Neural crest cell (in vitro differentiated cells): ENCODE measurements at places on chromosomes 6 and 20. TPM values are rescaled to one million over a fixed set of nuclear protein-coding genes. Genes with fewer than 3 reads are reported as not detected.
A peak's percentile ranks its signal among the peaks of the same experiment; 100 is the strongest.

DNA sequence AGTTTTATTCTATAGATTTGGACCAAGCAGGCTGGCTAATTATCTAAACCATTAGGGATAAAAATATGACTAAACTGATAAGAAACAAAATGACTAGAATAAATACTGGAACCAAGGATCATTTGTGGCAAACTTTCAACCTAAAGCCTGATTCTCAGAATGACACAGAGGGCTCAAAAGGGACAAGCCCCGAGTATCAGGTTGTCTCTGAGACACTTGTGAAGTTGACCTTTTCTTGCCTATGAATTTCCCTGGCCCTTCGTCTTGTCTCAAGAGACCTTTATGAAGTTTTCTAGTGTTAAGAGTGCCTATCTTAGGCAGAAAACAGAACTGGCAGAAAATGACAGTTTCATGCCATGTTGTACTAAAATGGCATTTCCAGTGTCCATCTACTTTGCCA, 68.3 kb downstream of the IMPG1 start:
- H3K27ac ChIP-seq = no peak overlapping the region
- H3K4me1 ChIP-seq = no peaks in the 10 kb centered on the region
- H3K27me3 ChIP-seq = no peaks in the 10 kb centered on the region
- DNase-seq = no peak
- H3K4me3 ChIP-seq = no peak overlapping the region

DNA sequence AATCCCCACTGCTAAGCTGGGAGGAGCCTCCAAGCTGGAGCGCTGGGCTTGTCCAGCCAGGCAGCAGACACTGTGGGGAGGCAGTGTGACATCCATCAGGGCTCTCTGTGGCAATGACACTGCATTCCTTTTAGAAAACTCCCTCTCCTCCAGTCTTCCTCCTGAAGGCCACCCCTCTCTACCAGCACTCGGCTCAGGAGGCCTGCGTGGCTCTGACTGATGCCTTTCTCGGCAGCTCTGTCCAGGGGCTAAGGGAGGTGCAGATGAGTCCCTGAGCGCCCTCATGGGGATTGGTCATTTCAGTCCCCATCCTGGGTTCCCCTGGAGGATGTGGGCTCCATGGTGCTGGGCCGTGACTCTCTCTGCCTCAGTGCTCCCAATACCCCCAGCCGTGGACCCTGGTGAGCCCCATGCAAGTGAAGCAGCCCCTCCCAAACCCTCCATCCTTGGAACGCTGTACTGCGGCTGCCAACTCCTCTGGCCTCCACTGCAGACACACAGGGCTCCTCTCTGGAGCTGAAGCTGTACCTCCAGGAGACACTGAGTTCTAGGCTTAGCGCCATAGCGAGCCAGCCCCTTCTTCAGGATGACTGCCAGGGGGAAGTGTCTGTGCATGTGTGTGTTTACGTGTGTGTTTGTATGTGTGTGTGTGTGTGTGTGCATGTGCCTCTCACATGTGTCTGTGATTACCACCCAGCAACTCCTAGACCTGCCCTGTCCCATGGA, 209.6 kb downstream of the ERMARD start:
- H3K4me3 ChIP-seq = peak overlapping the region; percentile 67
- H3K27ac ChIP-seq = no peak overlapping the region
- no peaks in the 10 kb centered on the region for H3K36me3 ChIP-seq
- no peak for DNase-seq

KIAA0408 gene
- total RNA-seq = 39.1 and 40.7 TPM in 2 replicates

TTI1 gene
- 49.6 and 52.9 TPM in 2 replicates for total RNA-seq

DNA sequence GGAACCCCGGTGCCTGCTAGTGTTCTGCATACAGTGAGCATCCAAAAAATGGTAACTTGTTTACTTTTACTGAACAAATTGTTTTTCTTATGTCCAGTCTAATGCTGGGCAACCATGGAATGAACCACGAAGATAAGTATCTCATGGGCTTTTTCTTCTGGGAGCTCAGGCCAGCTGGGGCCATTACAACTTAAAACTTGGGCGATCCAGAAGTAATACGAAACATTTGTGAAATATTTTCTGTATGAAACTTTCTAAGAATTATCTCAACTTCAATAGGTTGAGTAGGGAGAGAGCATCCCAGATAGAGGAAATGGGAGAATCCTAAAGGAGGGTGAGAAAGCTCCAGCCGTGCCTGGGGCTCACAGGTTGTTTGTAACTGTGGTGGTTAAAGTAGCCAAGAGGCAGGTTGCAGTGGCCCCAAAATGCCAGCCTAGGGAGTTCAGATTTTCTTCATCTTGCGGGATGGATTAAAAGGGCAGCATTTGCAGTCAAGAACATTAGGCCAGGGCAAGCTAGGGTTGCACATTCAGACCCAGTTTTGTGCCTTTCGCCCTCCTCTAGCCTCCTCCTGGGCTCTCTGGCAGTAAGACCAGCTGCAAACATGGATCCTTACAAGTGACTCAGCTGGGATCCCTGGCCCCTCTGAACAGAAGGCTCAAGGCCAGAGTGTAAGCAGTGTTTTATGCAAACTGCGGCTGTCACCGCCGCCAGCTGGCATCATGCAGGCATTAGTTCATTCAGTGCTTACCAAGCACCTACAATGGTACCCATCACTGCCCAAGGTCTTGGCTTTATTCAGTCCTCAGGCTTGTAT, 41.5 kb downstream of the ELMO2 start:
- peaks cover 2% of the 10 kb centered on the region for H3K36me3 ChIP-seq
- peak overlapping the region; percentile 76 for H3K27ac ChIP-seq
- no peaks in the 10 kb centered on the region for H3K27me3 ChIP-seq
- peaks cover 23% of the 10 kb centered on the region for H3K4me1 ChIP-seq
- peak overlapping the region; percentile 90 for H3K4me3 ChIP-seq

HEY2 gene
- total RNA-seq = 10.8 and 11.6 TPM in 2 replicates

OOEP gene
- not detected in 2 replicates for total RNA-seq

DNA sequence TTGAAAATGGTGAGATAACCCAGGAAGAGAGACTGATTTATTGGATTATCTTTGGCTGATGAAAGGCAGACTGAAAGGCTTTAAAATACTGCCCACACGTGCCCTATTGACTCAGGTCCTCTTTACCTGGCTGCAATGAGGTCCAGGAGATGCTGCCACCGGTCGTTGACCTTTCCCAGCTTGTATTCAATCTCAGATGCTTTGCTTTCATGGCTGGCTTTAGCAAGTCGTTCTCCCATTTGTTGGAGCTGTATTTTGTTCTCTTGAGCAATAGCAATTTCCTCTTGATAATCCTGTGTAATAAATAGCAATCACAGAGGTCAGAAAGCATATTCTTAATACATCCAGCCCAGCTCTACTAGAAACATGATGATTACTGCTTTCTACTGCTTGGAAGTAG, 368.8 kb downstream of the ESR1 start:
- no peak overlapping the region for H3K4me3 ChIP-seq
- no peaks in the 10 kb centered on the region for H3K4me1 ChIP-seq
- no peak for DNase-seq
- H3K27me3 ChIP-seq = no peaks in the 10 kb centered on the region
- peaks cover 8% of the 10 kb centered on the region for H3K36me3 ChIP-seq

- no peaks in the 10 kb centered on the region for H3K4me1 ChIP-seq
- no peaks in the 10 kb centered on the region for H3K27me3 ChIP-seq
- no peak overlapping the region for H3K27ac ChIP-seq
- H3K4me3 ChIP-seq = no peak overlapping the region
- no peak for DNase-seq
Observed at GRCh38 chr6:136387316-136387715, 97.7 kb upstream of the BCLAF1 start.

DNA sequence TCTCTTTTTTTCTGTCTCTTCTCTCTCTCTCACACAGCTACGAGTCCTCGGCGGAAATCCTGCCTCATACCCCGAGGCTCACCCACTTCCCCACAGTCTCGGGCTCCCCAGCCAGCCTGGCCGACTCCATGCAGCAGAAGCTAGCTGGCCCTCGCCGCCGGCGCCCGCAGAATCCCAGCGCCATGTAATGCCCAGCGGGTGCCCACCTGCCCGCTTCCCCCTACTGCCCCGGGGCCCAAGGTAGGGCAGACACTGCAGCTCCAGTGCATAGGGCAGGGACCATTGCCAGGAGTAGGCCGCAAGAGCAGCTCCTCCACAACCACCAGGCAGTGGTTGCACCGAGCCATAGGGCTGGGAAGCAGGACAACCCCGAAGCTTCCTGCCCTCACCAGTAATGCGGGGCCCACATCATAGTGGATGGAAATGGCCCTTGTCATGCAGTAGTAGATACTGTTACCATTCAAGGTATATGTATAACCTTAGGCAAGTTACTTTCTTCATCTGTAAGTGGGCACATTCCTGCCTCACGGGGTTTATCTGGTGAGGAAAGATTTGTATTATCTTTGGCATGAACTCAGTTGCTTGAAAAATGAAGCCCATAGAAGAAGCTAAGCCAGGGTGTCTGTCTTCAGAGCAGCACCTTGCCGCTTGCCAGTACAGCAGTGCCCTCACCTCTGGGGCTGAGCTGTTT, 36.9 kb upstream of the ID1 start:
- H3K36me3 ChIP-seq = peaks cover 3% of the 10 kb centered on the region
- no peak for DNase-seq

DNA sequence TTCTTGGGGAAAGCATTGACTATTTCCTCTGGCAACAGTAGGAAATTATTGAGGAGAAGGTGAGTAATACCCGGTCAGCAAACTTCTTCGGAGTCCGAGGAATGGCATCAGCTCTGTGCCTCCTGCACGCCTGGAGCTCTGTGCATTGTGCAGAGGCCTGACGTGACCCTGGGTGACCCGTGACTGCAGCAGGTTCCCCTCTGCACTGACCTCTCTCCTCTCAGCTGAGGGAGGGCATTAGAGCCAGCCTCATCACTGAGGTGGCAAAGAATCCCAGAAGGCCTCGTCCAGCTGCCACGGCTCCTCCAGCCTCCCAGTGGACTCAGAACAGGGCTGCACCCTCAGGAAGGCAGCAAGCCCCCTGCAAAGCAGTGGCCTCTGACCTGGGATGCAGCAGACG, 502.9 kb downstream of the CD83 start:
- H3K4me3 ChIP-seq = peak overlapping the region; percentile 18
- DNase-seq = peak; percentile 28
- peaks cover 48% of the 10 kb centered on the region for H3K4me1 ChIP-seq
- H3K27me3 ChIP-seq = no peaks in the 10 kb centered on the region

GRCh38 chr6:29651413-29652197, 5.3 kb upstream of the MOG start:
- peaks cover 5% of the 10 kb centered on the region for H3K27me3 ChIP-seq
- no peaks in the 10 kb centered on the region for H3K36me3 ChIP-seq

DNA sequence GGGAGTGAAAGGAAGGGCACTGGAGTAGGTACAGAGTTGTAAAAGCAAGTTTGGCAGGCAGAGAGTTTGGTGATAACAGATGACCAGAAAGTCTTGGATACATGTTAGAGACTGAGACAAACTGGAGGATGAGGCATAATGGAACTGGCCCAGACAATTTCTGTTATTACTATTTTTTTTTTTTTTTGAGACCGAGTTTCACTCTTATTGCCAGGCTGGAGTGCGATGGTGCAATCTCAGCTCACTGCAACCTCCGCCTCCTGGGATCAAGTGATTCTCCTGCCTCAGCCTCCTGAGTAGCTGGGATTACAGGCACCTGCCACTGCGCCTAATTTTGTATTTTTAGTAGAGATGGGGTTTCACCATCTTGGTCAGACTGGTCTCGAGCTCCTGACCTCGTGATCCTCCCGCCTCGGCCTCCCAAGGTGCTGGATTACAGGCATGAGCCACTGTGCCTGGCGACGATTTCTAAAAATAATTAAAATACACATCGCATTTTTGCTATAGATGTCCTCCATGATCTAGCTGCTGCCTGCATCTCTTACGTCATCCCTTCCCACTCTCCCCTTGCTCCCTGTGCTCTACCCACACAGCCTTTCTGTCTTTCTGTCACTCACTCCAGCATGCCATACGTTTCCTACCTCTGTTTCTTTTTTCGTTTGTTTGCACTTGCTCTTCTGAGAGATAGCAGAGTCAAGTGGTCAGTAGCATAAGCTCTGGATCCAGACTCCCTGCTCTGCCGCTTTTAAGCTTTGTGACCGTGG, 23.5 kb downstream of the MAPK14 start:
- H3K4me1 ChIP-seq = no peaks in the 10 kb centered on the region
- H3K36me3 ChIP-seq = no peaks in the 10 kb centered on the region
- no peak for DNase-seq
- no peaks in the 10 kb centered on the region for H3K27me3 ChIP-seq
- no peak overlapping the region for H3K27ac ChIP-seq
- no peak overlapping the region for H3K4me3 ChIP-seq

- H3K4me1 ChIP-seq = no peaks in the 10 kb centered on the region
- H3K36me3 ChIP-seq = no peaks in the 10 kb centered on the region
- H3K4me3 ChIP-seq = peak overlapping the region; percentile 28
Observed at GRCh38 chr6:26607434-26608230, 10.9 kb downstream of the ABT1 start.

DNA sequence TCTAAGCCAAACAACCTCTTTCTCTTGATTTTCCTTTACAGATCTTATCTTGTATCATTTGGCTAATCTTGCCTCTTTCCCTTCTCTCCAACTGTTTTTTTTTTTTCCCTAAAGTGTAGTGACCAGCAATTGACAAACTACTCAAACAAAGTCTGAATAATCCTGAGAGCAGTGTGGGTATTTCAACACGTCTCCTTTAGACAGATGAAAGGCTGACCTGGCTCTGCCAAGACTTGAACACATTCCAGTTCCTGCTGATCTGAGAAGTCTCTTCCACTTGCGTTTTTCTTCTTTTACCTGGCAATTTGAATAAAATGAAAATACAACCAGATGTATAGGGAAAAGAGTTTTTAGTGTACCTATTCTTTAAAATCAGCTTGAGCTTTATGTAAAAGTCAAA, 168.4 kb downstream of the GJA10 start:
- peaks cover 11% of the 10 kb centered on the region for H3K36me3 ChIP-seq
- DNase-seq = no peak
- peaks cover 10% of the 10 kb centered on the region for H3K4me1 ChIP-seq
- no peaks in the 10 kb centered on the region for H3K27me3 ChIP-seq
- no peak overlapping the region for H3K4me3 ChIP-seq

DNA sequence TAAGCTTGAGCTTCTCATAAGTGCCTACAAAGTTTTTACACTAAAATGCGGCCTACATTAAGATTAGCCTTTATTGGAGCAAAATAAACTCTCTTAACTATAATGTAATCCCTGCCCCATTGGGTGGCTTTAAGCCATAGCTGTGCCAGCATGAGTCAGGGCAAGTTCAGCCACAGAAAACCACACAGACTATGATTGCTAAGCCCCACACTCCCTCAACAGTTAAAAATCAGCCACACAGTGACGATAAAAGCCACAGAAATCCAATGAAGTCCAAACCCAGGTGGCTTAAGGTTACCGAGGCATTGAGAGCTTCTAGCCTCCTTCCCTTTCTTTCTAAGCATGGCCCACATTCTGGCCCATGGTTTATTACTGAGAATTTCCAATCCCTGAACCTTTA, 61.6 kb downstream of the GRM1 start:
- H3K4me3 ChIP-seq = no peak overlapping the region
- no peaks in the 10 kb centered on the region for H3K27me3 ChIP-seq
- H3K36me3 ChIP-seq = no peaks in the 10 kb centered on the region
- DNase-seq = no peak
- no peaks in the 10 kb centered on the region for H3K4me1 ChIP-seq

DNA sequence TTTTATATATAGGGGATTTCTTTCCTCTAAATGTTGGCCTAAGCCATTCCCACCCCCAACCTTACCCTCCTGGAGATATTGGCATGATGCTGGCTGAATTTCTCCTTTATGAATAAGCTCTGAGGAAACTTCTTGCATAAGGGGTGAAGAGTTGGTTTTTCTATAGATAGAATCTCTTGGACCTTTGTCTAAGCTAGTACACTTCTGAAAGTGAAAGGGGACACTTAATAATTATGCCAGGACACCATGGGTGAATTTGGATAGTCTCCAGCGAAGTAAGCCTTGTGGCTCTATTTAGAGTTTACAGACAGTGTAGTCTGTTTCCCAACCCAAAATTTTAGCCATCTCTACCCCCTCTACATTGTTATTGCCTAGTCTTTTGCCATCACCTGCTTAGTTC, 27.1 kb upstream of the FABP7 start:
- no peak overlapping the region for H3K27ac ChIP-seq
- DNase-seq = no peak
- no peaks in the 10 kb centered on the region for H3K27me3 ChIP-seq
- peaks cover 41% of the 10 kb centered on the region for H3K4me1 ChIP-seq

FOXC1 gene
- total RNA-seq = 1.7 and 1.8 TPM in 2 replicates

TLDC2 gene
- total RNA-seq = not detected in 2 replicates
